ENCODE measurements at places on chromosomes 7 and 10.

DNA sequence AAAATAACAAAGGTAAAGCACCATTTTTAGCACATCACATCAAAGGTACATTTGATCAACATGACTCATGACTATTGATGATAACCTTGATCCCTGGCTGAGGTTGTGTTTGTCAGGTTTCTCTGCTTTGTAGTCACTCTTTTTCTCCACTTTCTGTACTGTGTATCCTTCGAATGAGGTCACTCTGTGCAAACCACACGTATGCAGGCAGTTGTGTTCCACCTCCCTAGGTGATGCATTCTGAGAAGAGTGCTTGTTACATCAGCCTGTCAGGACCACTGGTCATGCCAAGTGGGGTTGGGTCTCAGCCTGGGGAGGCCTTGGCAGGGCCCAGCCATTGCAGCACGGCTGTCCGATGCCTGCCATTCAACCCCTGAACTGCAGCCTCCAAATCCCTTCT is 62.8 kb upstream of the GJD4 start:
- DNase-seq = no peak

- DNase-seq = no peak
Observed at GRCh38 chr7:76383089-76383944, 24.5 kb upstream of the YWHAG start.

DNA sequence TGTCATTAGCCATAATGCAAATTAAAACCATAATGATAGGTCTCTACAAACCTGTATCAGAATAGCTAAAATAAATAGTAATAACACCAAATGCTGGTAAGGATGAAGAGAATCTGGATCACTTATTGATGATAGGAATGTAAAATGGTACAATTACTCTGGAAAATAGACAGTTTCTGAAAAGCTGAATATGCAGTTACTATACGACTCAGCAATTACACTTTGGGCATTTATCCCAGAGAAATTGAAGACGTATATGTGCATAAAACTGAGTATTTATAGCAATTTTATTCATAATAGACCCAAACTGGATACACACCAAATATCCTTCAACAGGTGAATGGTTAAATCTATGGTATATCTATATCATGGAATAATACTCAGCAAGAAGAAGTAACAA is 7.9 kb downstream of the RPA3 start:
- no peak for DNase-seq

- peak; percentile 85 for DNase-seq
Observed at GRCh38 chr10:74924251-74924963, 98.0 kb downstream of the KAT6B start.

- DNase-seq = no peak
Observed at GRCh38 chr10:3067118-3067858, at the start of gene PFKP. PFKP (plus strand) TSS chr10:3067548; CDS start chr10:3067596, 48 bp downstream.

DNA sequence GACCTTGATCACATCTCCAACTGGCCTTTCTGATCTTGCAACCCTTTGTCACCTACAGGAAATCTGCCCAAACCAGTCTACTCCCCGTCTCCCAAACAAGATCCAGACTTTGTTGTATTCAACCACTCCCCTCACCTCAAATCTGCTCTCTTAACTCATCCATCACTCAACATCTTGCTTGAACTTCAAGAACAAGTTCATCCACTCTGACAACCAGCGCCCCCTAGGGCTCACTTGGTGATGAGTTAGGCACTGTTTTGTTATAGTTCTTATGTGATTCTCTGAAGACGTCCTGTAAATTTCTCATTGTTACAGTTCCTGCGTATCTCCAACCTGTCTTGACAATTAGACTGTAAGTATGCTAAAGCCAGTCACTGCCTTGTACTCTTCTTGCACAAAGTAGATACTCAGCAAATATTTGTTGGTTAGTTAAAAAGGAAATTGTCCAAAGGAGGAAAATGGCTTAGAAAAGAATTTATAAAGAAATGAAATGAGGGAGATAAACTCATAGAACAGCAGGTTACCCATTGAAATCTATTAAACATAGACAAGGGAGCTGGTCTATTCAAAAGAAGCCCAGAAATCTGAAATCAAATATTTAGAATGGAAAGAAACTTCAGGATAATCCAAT is 5.3 kb downstream of the FRMD4A start:
- no peak for DNase-seq

DNA sequence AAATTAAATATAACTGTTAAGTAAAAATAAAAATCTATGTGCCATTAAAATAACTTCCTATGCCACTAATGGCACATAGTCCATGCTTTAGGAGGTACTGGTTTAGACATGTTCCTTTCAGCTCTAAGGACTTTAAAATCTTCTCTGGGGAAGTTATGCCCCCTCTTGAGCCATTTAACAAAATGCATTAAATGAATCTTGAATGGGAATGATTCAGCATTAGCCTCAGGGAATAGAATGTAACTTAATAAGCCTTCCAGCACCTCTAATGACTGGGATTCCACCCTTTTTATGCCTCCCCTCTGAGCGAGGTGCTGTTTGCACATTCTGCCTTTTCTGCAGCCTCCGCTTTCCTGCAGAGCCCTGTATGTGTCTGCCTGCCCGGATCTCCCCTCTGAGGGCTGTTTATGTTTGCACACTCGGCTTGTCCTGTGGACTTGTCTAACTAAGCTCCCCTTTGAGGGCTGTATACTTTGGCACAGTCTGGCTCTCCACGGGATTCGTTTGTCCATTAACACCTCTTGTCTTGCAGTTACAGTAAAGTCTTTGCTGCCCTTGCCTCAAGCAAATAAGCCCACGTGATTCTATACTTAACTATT is 108.4 kb upstream of the HPS1 start:
- DNase-seq = no peak

- no peak for DNase-seq
Observed at GRCh38 chr10:14172336-14172950, 158.3 kb downstream of the FRMD4A start.

- DNase-seq = no peak
Observed at GRCh38 chr7:117384688-117385362, 42.5 kb downstream of the ASZ1 start.

- no peak for DNase-seq
Observed at GRCh38 chr10:96820765-96821164, 11.3 kb upstream of the LCOR start.

GRCh38 chr10:123097039-123097438 is 38.7 kb upstream of the HMX3 start:
- DNase-seq = no peak

DNA sequence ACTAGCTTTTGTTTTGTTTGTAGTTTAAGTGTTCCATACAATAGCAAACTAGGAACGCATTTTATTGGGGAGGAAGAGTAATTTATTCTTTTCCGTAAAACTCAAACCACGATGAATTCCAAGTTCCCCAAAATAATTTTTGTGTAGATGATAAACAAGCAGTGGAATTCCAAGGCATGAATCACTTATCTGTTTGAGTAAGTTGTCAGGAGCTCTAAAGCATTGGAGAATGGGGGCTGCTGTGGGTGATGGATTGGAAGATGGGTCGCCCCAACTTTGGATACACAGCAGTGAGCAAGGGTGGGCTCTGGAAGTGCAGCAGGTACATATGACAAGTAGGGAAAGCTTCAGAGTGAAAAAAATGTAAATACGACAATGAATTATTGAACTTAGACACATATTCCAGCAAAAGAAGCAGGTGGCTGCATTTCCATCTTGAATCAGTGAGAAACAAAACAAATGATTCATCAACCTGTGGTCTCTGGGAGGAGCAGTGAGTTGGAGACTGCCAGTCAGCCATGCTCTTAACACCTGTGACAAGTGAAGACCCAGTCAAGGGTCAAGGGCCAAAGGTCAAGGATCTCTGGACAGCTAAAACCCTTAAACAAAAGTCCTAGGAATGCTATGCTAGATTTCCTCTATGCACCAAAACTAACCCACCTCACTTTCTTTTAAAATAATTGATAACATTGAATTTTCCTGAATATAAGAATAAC is 34.2 kb upstream of the ADRB1 start:
- DNase-seq = no peak

DNA sequence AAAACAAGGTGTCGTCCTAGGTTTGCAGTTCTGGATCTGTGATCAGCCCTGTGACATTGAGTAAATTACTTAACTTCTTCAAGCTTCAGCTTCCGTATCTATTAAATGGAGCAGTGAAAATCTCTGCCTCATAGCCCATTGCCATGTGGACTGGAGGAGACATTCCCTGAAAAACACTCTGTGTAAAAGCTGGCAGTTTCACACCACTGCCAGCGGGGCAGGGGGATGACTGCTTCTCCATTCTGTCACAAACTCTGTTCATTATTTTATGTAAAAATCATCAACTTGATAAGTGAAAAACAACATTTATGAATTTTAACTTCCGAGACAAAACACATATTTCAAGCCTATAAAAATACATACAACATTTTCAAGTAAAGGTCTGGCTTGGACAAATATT is 234.7 kb downstream of the BMPER start:
- no peak for DNase-seq

- DNase-seq = no peak
Observed at GRCh38 chr7:96426027-96426426, 104.1 kb upstream of the SLC25A13 start.

DNA sequence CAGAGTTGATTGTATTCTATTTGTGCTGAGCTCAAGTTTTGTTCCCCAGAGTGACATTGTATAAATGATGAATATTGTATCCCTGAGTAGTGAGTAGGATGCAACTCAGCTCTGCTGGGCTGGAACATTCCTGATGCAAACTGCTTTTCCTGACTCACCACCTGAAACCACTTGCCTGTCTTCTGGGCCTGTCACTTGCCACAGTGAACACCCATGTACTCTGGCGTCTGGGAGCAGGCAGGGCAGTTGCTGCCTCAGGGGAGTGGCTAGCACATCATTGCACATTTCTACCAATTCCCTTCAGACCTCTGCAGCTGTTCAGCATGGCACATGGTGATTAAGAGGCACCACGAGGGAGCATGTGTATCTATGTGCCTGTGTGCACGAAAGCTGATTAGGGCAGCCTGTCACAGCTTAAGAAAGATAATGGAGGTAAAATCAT is 157.3 kb downstream of the SND1 start:
- DNase-seq = peak; percentile 52

GRCh38 chr7:151087245-151088018 is 1.2 kb downstream of the AGAP3 start:
- no peak for DNase-seq

DNA sequence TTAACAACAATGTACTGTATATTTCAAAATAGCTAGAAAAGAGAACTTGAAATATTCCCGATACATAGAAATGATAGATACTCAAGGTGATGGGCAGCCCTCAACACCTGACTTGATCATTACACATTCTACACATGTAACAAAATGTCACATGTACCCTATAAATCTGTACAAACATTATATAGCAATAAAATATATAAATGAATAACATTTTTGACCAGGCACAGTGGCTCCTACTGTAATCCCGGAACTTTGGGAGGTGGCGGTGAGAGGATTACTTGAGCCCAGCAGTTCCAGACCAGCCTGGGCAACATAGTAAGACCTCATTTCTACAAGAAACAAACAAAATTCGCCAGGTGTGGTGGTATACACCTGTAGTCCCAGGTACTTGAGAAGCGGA is 659.5 kb upstream of the NRP1 start:
- no peak for DNase-seq

- peak; percentile 82 for DNase-seq
Observed at GRCh38 chr7:29612596-29612995, 49.0 kb downstream of the PRR15 start.

- no peak for DNase-seq
Observed at GRCh38 chr7:26202019-26202990, 760 bp downstream of the CBX3 start.

- DNase-seq = no peak
Observed at GRCh38 chr10:124683814-124684213, 60.4 kb downstream of the FAM53B start.

GRCh38 chr10:89301232-89301631 is 614 bp upstream of the IFIT2 start:
- DNase-seq = no peak

- no peak for DNase-seq
Observed at GRCh38 chr7:158244873-158245723, 342.5 kb downstream of the PTPRN2 start.

GRCh38 chr7:76377186-76377918 is 18.6 kb upstream of the YWHAG start:
- no peak for DNase-seq

DNA sequence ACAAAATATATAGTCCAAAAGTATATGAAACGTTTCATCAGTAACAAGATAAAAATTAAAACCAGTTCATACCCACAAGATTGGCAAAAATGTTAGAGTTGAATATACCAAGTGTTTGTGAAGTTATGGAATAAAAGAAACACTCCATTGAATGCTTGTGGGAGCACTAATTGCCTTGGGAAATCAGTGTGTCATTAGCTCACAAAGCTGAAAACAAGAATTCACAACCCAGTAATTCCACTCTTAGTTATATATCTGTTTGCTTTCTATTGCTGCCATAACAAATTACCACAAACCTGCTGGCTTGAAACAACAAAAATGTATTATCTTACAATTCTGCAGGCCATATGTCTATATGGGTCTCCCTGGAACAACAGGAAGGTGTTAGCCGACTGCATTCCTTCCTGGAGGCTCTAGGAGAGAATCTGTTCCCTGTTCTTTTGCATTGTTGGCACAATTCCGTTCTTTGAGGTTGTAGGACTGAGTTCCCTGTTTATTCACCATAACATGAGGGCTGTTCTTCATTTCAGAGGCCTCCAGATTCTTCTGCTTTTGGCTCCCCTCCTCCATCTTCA is 45.7 kb downstream of the SEM1 start:
- no peak for DNase-seq

- no peak for DNase-seq
Observed at GRCh38 chr7:151918510-151918843, 37.8 kb upstream of the GALNTL5 start.

GRCh38 chr10:75197066-75197465 is 13.5 kb upstream of the VDAC2 start:
- DNase-seq = no peak
